ENCODE measurements at places on chromosomes 11 and 22.
A peak's percentile ranks its signal among the peaks of the same experiment; 100 is the strongest.

- DNase-seq = no peak
These were observed 57.5 kb downstream of the MYEOV start for GRCh38 chr11:69351460-69351859.

- DNase-seq = no peak
These were observed 394.5 kb upstream of the KIRREL3 start for GRCh38 chr11:127395034-127395433.

GRCh38 chr22:44807232-44807631 is 54.9 kb downstream of the ARHGAP8 start:
- DNase-seq = no peak

GRCh38 chr11:76824083-76824939 is 36.4 kb upstream of the ACER3 start:
- no peak for DNase-seq

DNA sequence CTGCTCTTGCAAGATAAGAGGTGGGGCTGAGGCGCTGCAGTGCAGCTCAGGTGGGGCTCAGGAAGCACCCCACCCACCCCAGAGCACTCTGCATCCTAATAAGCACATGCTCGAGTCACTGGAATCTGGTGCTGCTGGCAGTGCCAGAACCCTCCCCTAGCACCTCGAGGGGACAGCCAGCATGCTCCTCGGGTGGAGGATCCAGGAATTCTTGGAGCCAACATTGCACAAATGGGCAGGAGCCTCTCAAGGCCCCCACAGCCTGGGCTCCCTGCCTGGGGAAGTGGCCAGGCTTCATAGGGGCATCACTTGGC is 27.5 kb upstream of the CABP7 start:
- DNase-seq = no peak

DNA sequence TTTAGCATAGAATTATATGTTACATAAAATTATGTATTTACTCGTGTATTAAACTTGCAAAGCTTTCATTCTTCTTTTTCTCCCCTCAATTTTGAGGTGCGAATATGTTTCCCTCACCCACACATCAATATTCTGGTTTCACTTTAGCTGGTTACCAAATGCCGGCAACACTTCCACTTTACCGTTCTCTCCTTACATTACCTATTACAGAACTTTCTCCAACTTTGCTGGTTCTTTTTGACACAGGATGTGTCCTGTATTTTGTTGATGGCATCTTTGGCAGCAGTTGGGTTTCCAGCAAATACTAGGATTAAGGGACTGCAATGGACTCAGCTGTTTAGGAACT is 84.9 kb downstream of the PRR5L start:
- no peak for DNase-seq

GRCh38 chr11:107733518-107733917 is 21.7 kb upstream of the SLN start:
- DNase-seq = no peak

GRCh38 chr11:59818572-59818971 is 8.0 kb upstream of the MRPL16 start:
- no peak for DNase-seq

GRCh38 chr11:93570759-93571413 is 27.7 kb upstream of the SMCO4 start:
- DNase-seq = no peak

DNA sequence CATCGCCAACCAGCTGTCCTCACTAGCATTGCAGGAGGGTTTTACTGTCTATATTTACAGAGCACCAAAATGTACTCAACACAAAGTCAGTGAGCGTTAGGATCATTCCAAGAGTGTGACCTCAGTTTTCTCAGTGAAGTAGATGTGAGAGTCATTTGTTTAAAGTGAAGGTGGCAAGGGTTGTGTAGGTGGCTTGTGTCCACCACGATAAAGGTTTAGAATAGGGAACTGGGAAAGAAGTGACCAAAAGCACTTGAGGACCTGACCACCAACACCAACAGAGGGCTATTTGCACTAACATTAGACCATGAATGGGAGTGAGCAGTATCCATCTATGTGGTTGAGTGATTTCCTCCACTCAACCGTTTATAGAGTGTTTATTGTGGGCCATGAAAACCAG is 152.5 kb upstream of the POU2AF2 start:
- DNase-seq = no peak

DNA sequence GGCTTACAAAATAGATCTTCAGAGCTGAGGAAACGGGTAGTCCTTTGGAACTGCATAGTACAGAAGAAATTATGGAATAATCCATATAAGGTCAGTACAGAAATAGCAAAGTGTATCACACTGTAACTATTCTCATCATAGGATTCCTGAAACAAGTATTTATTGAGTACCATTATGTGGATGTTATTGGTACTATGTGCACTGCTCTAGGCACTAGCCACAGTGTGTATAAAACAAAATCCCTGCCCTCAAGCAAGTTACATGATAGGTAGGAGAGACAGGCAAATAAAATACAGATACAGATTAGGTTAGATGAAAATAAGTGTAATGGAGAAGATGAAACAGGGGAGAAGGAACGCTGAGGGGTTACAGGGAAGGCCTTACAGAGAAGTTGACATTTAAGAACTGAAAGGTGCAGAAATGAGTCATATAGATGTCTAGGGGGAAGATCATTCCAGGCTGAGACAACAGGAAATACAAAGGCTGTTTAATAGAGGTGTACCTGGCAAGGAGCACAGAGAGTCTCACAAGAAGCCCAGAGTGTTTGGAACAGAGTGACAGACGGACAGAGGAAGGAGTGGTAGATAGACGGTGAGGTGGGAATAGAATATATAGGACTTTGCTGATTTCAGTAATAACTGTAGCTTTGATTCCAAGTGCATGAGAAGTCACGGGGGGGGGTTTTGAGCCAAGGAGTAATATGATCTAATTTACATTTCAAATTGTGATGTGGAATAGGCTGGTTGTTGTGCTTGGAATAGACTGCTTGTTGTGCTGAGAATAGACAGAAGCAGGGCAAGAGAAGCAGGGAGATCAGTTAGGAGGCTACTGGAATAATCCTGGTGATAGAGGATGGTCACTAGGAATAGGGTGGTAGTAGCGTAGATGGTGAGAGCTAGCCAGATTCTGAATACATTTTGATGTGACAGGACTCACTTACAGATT is 13.7 kb downstream of the RNF141 start:
- no peak for DNase-seq

DNA sequence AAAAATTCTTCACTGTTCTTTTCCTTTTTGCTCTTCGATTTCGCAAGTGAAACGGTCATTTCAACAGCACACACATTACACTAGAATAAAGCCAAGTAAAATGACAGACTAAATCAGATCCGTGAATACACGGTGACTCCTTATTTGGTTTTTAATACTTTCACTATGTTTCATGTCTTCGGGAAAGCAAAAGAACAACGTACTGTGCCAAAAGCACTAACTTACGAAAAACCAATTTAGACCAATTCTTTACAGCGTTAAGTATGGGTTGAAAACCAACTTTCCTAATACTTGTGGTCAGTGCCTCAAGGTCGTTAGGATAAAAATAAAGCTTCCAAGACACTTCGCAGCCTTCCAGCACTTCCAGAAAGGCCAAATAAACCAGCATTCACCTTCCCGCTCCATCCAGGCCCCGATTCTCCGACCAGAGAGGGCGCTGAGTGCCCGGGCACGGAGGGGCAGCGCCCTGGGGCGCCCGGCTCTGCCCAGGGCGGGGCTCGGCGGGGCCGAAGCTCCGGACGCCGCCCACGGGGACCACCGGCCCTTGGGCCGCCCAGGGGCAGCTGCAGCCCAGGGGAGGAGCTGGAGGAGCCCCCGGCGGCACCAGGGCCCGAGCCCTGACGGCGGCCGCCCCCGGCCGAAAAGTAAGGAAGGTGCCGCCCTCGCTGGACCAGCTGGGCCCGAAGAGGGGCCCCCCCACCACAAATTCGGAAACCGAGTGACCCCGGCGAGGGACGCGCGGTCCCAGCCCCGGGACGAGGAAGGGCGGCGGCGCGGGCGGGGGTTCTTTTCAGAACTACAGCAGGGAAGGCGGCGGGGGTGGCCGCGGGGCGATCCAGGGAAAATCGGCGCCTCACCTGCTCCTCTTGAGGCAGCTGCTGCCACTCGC is 499 bp downstream of the ATL3 start:
- DNase-seq = peak; percentile 48

- no peak for DNase-seq
These were observed 153.3 kb downstream of the EFCAB6 start for GRCh38 chr22:43658823-43659222.

DNA sequence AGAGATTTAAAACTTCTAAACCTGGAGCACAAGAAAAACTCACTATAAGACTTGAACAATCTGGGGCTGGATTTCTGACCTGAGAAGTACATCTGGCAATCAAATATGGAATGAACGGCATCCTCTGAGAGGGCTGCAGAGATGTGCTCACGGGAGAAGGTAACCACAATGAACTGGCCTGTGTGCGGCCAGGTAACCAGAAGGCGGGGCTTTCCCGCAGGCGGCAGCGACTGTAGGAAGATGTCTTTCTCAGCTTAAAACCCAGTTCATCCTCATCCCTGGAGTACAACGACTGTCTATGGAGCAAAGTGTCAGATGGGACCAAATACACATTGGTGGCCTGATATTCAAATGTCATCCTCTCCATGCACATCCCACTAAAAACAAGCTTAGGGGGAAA is 24.5 kb downstream of the MICAL3 start:
- DNase-seq = no peak

GRCh38 chr22:38631724-38632123 is 24.5 kb downstream of the FAM227A start:
- no peak for DNase-seq

DNA sequence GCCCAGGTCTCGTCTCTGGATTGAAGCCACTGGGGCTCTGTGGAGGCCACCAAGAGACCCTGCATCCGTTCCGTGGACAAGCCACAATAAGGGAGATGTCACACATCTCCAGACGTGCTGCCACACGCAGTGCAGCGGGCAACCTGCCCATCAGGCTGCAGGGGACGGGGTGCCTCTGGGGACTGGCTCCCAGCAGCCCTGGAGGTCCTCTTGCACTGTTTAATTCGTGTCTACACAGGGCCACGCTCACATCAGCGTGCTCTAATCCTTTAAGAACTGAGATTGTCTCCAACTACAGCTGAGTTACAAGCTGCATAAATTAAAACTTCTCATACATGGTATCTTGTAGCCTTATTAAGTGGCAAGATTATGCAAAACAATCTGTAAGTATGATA is 1232.2 kb downstream of the BRD1 start:
- no peak for DNase-seq

DNA sequence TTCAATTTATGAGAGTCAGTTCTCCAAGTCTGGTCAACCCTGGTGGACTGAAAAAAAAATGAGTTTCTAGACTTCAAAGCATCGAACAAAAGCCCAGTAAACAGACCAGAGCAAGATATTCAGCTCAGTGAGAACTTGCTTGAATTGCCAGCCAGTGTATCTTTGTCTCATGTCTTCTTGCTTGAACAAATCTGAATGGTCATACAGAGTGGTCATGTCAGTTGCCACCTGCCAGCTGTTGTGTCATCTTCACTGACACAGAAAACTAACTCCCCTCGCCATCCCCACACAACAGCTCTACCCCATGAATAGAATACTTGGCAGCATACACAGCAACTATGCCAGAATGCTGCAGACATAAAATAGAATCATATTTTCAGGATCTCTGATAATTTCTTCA is 27.5 kb upstream of the CALCB start:
- DNase-seq = no peak

DNA sequence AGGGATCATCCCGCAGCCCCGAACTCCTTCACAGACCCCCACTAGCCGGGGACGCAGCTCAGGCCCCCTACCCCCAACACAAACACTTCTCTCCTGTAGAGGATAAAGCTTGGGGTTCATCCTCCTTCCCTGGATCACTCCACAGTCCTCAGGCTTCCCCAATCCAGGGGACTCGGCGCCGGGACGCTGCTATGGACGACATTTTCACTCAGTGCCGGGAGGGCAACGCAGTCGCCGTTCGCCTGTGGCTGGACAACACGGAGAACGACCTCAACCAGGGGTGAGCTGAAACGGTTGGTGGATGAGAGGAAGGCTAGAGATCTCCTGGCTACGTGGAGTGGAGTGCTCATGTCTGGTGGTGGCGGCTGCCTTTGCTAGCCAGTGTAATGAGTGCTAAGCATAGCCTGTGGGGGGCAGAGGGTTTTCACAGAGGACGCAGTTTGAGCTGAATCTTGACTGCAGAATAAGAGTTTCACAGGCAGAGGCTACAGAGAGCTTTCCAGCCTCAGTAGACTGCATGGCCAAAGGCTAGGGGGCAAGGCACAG is 580 bp downstream of the ILK start:
- DNase-seq = peak; percentile 5

DNA sequence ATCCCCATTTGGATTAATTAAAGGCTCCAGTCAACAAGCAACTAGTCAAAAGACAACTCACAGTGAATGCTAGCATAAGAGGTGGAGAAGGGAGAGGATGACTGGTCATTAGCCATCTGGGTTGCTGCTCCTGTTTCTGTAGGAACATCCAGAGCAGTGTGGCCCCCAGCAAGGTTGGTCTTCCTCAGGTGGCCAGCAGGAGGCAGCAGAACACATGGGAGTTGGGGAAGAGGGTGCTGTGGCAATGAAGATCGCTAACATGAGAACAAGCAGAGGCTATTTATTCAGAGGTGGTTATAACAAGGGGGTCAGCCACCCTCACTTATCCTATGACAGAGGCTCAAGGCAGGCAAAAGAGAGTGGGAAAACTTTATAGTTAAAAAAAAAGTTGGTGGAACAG is 21.3 kb downstream of the IZUMO1R start:
- no peak for DNase-seq

- no peak for DNase-seq
These were observed 3911.2 kb upstream of the OR11H1 start for GRCh38 chr22:11616811-11617210.

Measured in T1000 (cell line).